NCI-H1436 treated with DMSO at 0.1 percent for 48 hours (cell line): ENCODE measurements at places on chromosomes 5 and 9.

DNA sequence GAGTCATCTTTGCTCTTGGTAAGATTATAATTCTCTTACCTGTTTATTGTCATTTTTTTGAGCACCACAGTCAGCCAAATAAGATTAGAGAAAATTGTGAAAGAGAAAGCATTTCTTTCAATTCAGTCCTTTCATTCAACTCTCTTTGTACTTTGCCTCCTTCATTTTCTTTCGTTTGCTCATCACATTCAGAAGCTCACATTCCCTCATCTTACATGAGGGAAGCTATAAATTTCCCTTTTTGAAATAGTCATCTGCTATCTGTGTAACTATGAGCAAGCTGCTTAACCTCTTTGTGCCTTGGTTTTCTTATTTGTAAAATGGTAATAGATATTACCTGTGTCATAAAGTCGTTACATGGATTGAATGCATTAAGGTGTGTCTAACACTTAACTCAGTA, 41.4 kb downstream of the PAM start:
- DNase-seq: no peak

GRCh38 chr5:127957183-127957582, 126.4 kb upstream of the SLC12A2 start:
- no peak for DNase-seq

DNA sequence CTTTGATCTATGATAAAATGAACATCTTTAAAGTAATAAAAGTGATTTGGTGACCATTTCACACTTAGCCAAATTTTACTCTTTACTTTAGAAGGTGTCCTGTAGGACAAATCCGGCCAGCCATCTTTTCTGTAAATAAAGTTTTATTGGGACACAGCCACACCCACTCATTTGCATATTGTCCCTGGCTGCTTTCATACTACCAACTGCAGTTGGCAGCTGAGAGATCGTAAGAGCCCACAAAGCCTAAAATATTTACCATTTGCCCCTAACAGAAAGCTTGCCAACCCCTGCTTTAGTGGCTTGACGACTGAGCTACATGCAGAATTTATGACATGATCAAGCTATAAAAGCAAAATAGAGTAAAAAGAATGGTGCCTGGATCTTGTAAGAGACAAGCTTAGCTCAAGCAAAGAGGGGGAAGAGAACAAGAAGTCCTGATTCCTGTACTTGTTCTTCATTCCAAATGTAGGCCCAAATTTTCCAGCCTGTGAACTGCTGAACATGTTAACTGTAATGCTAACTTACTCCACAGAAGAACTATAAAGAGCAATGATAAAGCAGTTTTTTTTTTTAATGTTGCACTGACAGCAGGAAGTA, 7.4 kb upstream of the FBXO10 start:
- DNase-seq: no peak

GRCh38 chr5:135718151-135718550, 116.3 kb upstream of the SLC25A48 start:
- no peak for DNase-seq

DNA sequence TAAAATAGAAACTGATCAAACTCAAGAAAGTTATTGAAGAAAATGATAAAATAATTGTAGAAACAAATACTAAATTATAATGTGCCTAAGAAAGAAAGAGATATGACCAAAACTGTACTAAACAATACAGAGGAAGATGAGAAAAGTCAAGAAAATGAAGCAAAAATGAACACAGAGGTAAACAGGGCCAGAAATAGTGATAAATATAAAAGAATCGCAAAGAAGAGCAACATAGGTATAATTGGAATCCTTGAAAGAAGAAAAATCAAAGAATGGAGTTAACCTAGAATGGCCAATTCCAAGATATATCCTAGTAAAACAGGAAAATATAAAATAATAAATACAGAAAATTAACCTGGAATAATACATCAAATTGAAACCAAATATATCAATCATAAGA, 69.6 kb downstream of the CSF2 start:
- DNase-seq: no peak

- DNase-seq: no peak
Measured at GRCh38 chr5:61866930-61867329, 439.1 kb upstream of the KIF2A start.
